ENCODE measurements at places on chromosomes 13 and 19.

DNA sequence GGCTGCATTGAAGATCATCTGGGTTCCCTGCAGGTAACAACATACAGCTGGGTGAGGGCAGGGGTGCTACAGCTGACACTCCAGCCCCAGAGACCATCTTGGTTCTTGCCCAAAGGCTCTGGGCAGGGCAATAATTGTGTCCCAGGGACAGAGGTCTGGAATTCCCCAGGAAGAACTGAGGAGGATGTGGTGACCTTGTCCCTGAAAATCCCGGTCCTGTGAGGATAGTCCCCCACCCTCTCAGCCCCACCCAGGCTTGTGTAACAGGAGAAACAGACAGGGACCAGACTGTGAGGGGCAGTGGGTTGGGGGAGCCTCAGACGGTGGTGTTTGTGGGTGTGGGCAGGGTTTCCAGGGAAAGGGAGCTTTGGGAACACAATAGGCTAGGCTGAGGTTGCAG, 63.5 kb downstream of the COLGALT1 start:
- DNase-seq, result no peak

- DNase-seq, result no peak
Observed at GRCh38 chr13:29441306-29441705, 154.2 kb downstream of the SLC7A1 start.

DNA sequence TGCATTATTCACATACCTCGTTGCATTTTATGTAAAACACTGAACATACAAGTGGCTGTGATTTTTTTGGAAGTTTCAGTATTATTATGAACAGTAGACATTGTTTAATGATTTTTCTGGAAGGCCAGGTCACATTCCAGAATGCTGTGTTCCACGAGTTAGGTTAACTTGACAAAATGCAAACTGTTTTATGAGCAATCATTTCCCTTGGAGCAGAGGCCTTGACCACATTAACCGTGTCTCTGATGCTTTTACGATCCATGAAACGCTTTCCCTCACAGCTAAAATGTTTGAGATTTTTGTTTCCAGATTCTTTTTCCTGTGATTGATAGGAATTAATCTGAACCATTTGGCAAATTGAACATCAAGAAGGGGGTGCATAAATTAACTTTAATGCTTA, 57.8 kb downstream of the MBNL2 start:
- DNase-seq, result no peak

GRCh38 chr19:14561847-14562351, 10.0 kb downstream of the NDUFB7 start:
- peak; percentile 38 for DNase-seq

DNA sequence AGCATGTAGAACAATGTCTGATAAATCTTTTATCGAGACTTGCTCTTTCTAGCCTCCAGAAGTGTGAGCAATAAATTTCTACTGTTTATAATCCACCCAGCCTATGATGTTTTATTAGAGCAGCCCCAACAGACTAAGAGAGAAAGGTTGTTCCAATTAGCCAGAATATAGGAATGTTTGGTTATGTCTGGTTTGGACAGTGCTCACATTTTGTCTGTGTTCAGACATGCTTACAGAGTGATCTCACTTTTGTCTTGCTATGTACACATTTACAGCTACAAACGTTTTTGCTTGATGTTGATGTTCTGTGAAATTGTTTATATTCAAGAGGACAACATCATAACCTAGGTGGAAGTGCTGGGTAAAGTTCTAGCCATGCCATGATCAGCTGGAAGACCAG, 18.0 kb upstream of the EVI5L start:
- DNase-seq, result no peak

Data from effector memory CD8-positive, alpha-beta T cell (primary cell).